ENCODE measurements at places on chromosomes 4 and X. TPM values are rescaled to one million over a fixed set of nuclear protein-coding genes. Genes with fewer than 3 reads are reported as not detected.

DNA sequence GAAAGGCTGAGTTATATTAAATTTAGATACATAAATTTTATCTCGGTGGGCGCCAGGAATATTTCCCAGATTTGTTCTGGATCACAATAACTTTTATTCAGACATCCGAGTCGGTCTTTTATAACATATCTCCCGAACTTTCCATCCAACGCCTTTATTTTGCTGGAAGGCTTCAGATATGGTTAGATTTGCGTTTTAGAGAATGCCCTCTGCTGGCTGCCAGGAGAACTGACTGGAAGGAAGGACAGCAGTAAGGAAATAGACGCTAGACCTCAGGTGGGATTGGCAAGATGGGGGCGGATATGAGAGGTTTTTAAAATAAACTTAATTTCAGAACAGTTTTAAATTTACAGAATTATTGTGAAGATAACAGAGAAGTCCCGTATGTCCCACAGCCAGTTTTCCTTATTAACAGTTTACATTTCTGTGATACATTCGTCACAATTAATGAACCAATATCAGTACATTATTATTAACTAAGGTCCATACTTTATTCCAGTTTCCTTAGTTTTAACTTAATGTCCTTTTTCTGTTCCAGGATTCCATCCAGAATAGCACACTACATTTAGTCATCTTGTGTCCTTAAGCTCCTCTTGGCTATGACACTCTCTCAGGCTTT, 4.6 kb upstream of the KANTR start:
- H3K4me1 ChIP-seq = peaks cover 11% of the 10 kb centered on the region
- H3K27me3 ChIP-seq = no peaks in the 10 kb centered on the region
- no peak for DNase-seq
- H3K4me3 ChIP-seq = peak overlapping the region; percentile 81

- no peak overlapping the region for H3K27ac ChIP-seq
- H3K36me3 ChIP-seq = no peaks in the 10 kb centered on the region
- DNase-seq = no peak
- H3K4me3 ChIP-seq = no peak overlapping the region
Measured at GRCh38 chr4:185559915-185560281, 24.6 kb upstream of the PDLIM3 start.

GRCh38 chr4:10534820-10535219, 77.6 kb upstream of the ZNF518B start:
- H3K4me3 ChIP-seq = no peak overlapping the region
- no peaks in the 10 kb centered on the region for H3K36me3 ChIP-seq
- H3K4me1 ChIP-seq = no peaks in the 10 kb centered on the region
- DNase-seq = no peak

- H3K4me1 ChIP-seq = no peaks in the 10 kb centered on the region
- H3K27me3 ChIP-seq = no peaks in the 10 kb centered on the region
- no peak overlapping the region for H3K4me3 ChIP-seq
Measured at GRCh38 chrX:20471483-20471882, 204.8 kb upstream of the RPS6KA3 start.

- no peaks in the 10 kb centered on the region for H3K36me3 ChIP-seq
- H3K4me1 ChIP-seq = peaks cover 14% of the 10 kb centered on the region
- H3K27ac ChIP-seq = peak overlapping the region; percentile 71
- DNase-seq = no peak
- peak overlapping the region; percentile 80 for H3K4me3 ChIP-seq
Measured at GRCh38 chrX:154517101-154517781, 1.2 kb upstream of the FAM3A start.

GRCh38 chrX:47651043-47651905, 911 bp upstream of the ELK1 start:
- peak overlapping the region; percentile 66 for H3K4me3 ChIP-seq
- H3K36me3 ChIP-seq = peaks cover 18% of the 10 kb centered on the region
- peak overlapping the region; percentile 78 for H3K27ac ChIP-seq
- no peak for DNase-seq
- no peaks in the 10 kb centered on the region for H3K27me3 ChIP-seq
- peaks cover 23% of the 10 kb centered on the region for H3K4me1 ChIP-seq

DNA sequence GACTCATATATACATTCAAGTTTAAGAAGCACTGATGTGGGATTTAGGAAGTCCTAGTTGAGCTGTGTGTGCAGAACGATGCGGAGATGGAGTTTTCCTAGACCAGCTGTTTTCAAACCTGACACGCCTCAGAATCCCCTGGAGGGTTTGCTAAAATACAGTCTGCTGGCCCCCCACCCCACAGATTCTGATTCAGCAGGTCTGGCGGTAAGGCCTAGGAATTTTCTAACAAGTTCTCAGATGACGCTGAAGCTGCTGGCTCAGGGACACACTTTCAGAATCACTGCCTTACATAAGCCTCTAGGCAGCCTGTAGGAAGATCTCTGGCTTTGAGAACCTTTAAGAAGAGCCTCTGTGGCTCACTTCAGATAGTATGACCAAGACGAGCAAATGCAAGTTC, 73.1 kb downstream of the PHEX start:
- no peaks in the 10 kb centered on the region for H3K36me3 ChIP-seq
- H3K27me3 ChIP-seq = no peaks in the 10 kb centered on the region
- no peak overlapping the region for H3K27ac ChIP-seq
- H3K4me1 ChIP-seq = no peaks in the 10 kb centered on the region
- no peak for DNase-seq

DNA sequence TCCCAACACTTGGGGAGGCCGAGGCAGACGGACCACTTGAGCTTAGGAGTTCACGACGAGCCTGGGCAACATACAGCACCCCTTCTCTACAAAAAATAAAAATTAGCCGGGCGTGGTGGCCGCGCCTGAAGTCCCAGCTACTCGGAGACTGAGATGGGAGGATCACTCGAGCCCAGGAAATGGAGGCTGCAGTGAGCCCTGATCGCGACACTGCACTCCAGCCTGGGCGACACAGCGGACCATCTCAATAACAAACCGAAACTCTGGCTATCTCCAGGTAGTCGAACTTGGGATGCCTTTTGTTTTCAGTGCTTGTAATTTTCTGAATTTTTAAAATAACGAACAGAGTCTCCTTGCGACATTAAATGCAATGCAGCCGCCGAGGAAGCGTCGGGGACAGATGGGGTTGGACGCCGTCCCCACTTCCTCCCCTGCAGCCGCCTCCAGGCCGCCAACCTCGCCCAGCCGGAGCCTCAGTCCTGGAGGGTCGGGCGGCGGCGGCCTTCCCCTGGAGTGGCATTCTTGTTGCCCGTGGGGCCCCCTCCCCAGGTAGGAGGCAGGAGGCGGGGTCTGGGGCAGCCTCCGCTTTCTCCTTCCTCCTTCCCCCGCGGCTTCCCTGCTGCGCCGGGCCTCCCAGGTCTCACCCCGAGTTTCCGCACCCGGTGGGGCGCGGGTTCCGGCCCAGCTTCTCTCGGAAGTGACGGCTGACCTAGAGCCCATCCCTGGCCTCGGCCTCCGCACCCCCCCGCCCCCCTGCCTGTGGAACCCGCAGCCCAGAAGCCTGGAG, 14.6 kb downstream of the HMX1 start:
- DNase-seq = no peak
- H3K4me1 ChIP-seq = peaks cover 13% of the 10 kb centered on the region
- no peaks in the 10 kb centered on the region for H3K36me3 ChIP-seq
- no peak overlapping the region for H3K27ac ChIP-seq
- peaks cover 8% of the 10 kb centered on the region for H3K27me3 ChIP-seq

DNA sequence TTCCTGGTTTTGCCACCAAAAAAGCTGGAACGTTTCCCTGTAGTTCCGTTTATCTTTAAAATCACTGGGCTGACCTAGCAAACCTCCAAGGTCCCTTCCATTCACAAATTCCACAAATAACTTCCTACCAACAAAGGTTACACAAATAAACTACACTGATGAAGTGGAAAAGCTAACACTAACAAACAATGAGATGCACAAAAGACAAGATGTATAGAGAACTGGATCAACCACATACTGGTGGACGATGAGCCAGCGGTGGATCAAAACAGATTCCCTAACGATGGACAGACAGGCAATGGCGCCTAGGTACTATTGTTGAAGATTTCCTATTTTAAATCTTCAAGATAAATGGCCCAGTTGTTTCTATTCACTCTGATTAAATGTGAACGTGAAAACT, 15.5 kb downstream of the AFAP1 start:
- H3K27ac ChIP-seq = no peak overlapping the region
- no peaks in the 10 kb centered on the region for H3K4me1 ChIP-seq
- no peaks in the 10 kb centered on the region for H3K36me3 ChIP-seq
- no peaks in the 10 kb centered on the region for H3K27me3 ChIP-seq
- no peak for DNase-seq
- H3K4me3 ChIP-seq = no peak overlapping the region

GRCh38 chr4:142549726-142550463, 296.2 kb downstream of the INPP4B start:
- peaks cover 4% of the 10 kb centered on the region for H3K4me1 ChIP-seq
- H3K27ac ChIP-seq = no peak overlapping the region
- no peak overlapping the region for H3K4me3 ChIP-seq
- no peak for DNase-seq
- no peaks in the 10 kb centered on the region for H3K27me3 ChIP-seq

DNA sequence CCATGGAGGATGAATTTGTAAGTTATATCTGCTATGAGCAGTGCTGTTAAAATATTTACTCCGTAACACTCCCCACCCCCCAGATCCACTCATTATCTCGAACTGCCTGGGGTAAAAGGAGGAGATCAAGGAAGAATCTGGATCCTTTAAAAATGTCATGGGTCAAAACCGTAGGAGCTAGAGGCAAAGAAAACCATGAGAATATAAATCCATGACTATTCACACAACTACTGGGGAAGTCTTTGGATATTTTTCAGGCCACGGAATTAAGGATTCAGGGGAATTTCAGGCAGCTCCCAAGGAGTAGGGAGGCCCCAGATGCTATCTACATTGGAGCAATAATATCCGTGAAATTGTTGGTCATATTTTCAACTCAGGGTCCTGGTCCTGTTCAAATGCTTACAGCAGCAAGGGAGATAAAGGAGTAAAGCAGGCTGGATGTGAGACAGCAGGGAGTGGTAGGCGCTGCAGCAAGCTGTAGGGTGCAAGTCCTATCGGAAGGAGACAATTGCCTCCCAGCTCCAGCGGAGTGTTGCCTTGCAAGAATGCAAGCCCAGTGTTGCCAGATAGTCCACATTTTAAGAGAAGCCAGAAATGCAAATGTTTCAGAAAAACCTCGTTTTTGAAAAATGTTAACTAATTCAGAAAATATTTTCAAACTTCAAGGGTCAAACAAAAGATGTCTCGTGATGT, 116.2 kb upstream of the KIT start:
- no peak for DNase-seq
- no peak overlapping the region for H3K4me3 ChIP-seq
- no peaks in the 10 kb centered on the region for H3K4me1 ChIP-seq
- H3K36me3 ChIP-seq = no peaks in the 10 kb centered on the region

DNA sequence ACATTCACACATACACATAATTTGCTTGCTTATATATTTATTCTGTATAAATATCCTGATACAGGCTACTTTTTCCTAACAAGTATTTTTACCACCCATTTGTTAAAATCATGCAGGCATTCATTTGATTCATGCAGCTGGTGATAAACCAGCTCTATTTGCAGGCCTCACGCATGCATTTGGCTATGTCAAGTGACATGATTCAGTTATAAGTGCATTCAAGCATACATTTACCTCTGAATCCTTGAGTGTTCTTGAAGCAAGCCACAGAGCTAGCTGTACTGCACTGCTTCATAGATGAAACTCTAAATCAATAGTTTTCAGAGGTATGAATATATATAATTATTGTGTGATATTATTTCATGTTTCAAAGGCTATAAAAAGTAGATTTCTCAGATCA, 544.0 kb upstream of the AGA start:
- no peaks in the 10 kb centered on the region for H3K36me3 ChIP-seq
- no peak overlapping the region for H3K4me3 ChIP-seq
- no peaks in the 10 kb centered on the region for H3K27me3 ChIP-seq
- no peaks in the 10 kb centered on the region for H3K4me1 ChIP-seq

DNA sequence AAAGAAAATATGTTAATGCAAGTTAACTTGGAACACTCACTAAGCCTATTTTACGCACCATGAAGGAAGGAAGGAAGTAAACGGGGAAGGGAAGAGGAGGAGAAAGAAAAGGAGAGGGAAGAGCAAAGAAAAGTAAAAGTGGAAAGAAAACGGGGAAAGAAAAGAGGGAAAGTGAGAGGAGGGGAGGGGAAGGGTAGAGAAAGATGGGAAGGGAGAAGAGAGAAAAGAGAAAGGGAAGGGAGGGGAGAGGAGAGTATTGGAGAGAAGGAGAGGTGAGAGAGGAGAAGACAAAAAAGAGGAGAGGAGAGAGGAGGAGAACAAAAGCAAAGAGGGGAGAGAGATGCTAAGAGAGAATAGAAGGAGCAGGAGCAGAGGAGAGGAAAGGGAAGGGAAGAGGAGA, 224.1 kb downstream of the SLITRK2 start:
- H3K27me3 ChIP-seq = no peaks in the 10 kb centered on the region
- H3K27ac ChIP-seq = no peak overlapping the region
- H3K4me1 ChIP-seq = no peaks in the 10 kb centered on the region
- H3K36me3 ChIP-seq = no peaks in the 10 kb centered on the region
- no peak overlapping the region for H3K4me3 ChIP-seq

DNA sequence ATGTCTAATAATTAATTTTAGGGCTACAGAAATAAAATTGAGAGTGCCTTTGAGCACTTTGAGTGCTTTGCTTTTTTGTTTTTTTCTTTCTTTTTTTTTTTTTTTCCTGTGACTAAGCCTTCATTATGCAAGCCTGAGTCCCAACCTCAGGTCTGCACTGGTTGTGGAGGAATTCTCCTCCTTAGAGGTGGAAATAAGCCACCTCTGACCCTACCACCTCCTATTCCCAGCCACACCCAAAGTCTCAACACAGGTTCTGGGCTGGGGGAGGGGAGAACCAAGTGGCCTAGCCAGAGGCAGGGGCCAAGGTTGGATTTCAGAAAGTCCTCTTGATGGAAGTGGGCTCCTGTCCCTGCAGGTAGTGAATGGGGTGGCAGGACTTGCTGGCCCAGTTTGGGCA, 180.2 kb downstream of the ARAP2 start:
- no peak for DNase-seq
- no peaks in the 10 kb centered on the region for H3K27me3 ChIP-seq
- no peak overlapping the region for H3K4me3 ChIP-seq
- peaks cover 20% of the 10 kb centered on the region for H3K36me3 ChIP-seq
- no peak overlapping the region for H3K27ac ChIP-seq

GRCh38 chr4:4601803-4602369, 60.0 kb upstream of the STX18 start:
- H3K27me3 ChIP-seq = no peaks in the 10 kb centered on the region
- DNase-seq = no peak
- no peaks in the 10 kb centered on the region for H3K4me1 ChIP-seq
- no peak overlapping the region for H3K4me3 ChIP-seq

GRCh38 chr4:121464854-121465253, 84.0 kb upstream of the QRFPR start:
- no peak for DNase-seq
- peaks cover 4% of the 10 kb centered on the region for H3K27me3 ChIP-seq
- H3K4me1 ChIP-seq = no peaks in the 10 kb centered on the region
- H3K36me3 ChIP-seq = no peaks in the 10 kb centered on the region
- H3K27ac ChIP-seq = no peak overlapping the region
- H3K4me3 ChIP-seq = no peak overlapping the region

GRCh38 chr4:171281359-171281758, 531.8 kb upstream of the GALNTL6 start:
- no peak overlapping the region for H3K27ac ChIP-seq
- no peaks in the 10 kb centered on the region for H3K4me1 ChIP-seq
- no peaks in the 10 kb centered on the region for H3K36me3 ChIP-seq
- no peaks in the 10 kb centered on the region for H3K27me3 ChIP-seq
- no peak for DNase-seq

GRCh38 chr4:2662598-2662997, 93.5 kb downstream of the TNIP2 start:
- peaks cover 70% of the 10 kb centered on the region for H3K36me3 ChIP-seq
- H3K4me3 ChIP-seq = no peak overlapping the region
- no peak for DNase-seq
- peak overlapping the region; percentile 10 for H3K27ac ChIP-seq

The TMEM47 gene
- total RNA-seq = not detected

The SAT1 gene
- 939 TPM for total RNA-seq

The ZNF732 gene
- total RNA-seq = not detected

The STAP1 gene
- total RNA-seq = 0.99 TPM

All from CD4-positive, CD25-positive, alpha-beta regulatory T cell (primary cell).